ENCODE measurements at places on chromosomes 2 and 18.

DNA sequence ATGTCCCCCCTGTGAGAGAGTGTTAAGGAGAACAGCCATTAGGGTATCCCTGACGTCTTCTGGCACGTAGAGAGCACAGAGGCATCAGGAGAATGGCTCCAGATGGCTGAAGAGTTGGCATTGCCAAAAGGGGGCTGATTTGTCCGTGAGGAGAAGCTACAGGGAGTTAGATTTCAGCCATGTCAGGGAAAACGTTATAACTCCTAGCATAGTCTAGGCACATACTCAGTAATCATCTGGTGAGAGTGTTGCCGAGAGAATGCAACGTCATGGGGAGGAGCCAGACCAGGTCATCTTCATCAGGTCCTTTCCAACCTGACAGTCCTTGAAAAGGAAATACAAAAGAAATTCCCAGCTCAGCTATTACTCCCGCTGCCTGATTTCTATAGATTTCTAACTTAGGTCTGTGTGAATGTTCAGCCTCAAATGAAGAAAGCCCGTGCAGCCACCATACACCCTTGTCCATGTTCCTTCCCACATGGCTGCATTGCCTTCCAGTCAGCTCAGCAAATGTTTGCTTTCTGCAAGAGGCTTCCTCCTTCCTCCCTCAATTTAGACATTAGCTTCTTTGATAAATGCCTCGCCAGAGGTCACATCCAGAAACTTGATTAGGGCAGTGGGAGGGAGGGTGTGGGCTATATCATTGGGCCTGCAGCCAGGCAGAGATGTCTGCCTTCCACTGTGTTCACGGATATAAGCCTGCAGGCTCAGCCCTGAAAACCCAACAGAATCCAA lies 93.0 kb downstream of the STPG4 start:
- DNase-seq = no peak

- no peak for DNase-seq
Measured at GRCh38 chr2:14255135-14255820, 377.2 kb upstream of the LRATD1 start.

- DNase-seq = no peak
Measured at GRCh38 chr2:11250400-11251196, 93.8 kb downstream of the ROCK2 start.

- no peak for DNase-seq
Measured at GRCh38 chr2:106851881-106852501, 34.0 kb downstream of the ST6GAL2 start.

- DNase-seq = no peak
Measured at GRCh38 chr2:45761635-45762034, 110.2 kb downstream of the PRKCE start.

GRCh38 chr2:47690132-47690531 lies 92.8 kb upstream of the MSH6 start:
- DNase-seq = no peak

DNA sequence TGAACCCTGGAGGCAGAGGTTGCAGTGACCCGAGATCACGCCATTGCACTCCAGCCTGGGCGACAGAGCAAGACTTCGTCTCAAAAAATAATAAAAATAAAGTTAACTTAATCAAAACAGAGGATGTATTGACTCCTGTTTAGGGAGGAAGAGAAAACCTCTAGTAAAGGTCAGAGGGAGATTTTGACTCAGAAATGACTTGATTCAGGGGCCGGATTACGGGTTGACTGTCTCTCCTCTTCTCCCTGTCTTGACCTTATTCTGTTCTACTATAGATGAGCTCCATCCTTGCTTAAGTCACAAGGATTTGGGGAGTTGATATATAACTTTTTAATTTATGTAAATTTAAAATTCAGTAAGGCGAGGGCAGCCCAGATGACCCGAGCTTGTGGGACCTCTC lies 71.0 kb downstream of the COX7A2L start:
- DNase-seq = no peak

DNA sequence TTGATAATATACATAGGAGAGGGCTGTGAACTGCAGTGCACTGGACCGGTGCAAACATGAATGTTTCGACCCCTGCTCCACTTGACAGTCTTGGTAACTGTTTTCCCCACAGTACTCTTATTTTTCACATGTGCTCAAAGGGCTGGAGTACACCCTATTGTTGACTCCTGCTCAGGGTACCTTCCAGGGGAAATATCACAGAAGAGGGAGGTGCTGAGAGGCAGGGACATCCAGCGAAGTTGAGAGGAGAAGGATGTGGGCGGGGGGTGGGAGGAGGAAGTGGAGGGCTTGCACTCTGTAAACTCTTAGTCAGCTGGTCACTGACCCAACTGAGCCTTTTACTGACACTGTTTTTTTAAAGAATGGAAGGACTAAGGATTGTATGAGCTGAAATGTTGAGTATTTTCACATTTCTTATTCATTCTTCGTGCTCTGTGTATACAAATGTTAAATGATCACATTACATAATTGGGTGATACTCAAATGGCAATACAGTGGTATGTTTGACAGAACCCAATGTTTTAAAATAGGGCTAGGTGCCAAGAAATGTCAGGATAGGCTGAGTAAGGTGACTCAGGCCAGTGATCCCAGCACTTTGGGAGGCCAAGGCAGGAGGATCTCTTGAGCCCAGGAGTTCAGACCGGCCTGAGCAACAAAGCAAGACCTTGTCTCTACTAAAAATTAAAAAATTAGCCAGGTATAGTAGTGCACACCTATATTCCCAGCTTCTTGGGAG lies 10.0 kb downstream of the INPP4A start:
- DNase-seq = no peak

GRCh38 chr2:71576541-71576940 lies 123.2 kb downstream of the DYSF start:
- DNase-seq = no peak

DNA sequence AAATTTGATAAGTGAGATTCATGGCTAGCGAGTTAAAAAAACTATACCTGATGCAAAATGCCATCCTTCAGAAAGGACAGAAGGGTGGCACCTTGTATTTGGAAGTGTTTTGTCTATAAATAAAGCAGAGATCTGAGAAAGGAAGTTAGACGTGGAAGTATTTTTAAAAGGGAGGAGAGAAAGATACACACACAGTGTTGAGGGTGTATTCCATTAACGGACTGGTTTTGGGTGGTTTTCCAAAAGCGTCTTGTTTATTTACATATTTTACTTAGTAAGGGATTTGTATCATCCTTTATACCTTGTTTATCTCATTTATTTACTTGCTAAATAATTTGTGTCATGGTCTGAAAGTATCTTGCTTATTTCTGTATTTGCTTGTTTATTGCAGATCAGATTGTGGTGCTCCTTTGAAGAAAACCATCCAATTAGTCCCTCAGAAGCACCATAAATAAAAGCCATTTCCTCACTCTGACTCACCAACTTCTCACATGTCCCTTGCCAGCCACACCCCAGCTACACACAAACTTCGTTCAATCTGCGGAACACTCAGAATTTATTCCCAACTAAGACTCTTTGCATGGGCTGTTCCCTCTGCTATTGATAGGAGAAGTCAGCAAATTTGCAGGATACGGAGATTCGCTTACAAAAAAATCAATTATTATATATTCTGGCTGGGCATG lies 90.8 kb downstream of the FAM124B start:
- no peak for DNase-seq

- DNase-seq = no peak
Measured at GRCh38 chr2:7102826-7103225, 185.6 kb downstream of the RNF144A start.

DNA sequence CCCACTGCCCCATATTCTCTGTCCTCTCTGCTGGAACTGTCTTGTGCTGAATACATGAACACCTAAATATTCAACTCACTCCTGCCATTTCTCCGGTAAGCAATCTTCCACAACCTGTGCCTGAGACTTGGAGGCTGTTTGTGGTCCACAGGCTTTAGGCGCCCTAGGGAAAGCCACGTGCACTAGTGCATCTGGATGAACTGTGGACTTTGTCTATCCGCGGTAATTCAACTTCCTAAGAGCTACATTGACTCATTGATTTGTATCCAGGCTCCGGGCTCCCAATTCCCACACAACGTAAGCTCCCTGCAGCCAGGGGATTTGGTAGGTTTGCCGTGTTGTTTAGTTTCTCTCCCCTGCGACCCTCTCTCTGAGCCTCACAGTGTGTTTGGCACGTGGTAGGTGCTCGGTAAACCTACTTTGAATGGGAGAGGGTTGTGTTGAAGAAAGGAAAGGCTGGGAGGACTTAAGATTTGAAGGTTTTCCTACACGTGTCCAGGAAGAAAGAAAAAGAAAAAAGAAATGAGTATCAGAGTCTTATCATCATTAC lies 718.2 kb downstream of the DPP10 start:
- no peak for DNase-seq

DNA sequence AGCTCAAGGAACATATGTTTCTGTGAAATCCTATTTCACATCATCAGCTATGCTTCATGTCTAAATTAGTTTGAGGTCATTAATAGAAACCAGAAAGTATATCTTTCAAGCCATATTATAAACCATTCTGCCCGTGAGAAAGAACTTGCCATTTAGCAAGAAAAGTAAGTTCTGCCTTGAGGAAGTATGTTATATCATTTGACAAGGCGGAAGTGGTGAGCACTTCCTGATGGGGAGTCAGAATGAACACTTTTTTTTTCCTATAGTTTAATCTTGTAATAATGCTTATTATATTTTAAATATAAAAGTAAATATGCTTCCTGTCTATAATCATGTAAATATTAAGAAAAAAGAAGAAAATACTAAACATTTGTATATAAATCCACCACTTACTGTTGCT lies 39.3 kb upstream of the NRXN1 start:
- DNase-seq = no peak

DNA sequence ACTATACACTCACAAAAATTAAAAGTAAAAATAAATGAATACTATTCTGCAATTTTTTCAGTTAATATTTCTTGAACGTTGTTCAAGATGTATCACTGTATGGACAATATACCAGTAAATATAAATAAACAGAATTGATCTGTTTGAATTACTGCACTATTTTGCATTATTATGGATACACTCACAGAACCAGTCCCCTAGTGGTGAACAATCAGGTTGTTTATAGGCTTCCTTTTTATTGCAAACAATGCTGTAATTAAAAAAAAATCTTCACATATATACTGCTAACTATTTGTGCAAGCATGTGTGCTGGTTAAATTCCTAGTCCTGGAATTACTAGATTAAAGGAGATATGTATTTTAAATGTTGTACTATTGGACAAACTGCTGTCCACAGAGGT lies 306.0 kb downstream of the FBXO15 start:
- DNase-seq = no peak

DNA sequence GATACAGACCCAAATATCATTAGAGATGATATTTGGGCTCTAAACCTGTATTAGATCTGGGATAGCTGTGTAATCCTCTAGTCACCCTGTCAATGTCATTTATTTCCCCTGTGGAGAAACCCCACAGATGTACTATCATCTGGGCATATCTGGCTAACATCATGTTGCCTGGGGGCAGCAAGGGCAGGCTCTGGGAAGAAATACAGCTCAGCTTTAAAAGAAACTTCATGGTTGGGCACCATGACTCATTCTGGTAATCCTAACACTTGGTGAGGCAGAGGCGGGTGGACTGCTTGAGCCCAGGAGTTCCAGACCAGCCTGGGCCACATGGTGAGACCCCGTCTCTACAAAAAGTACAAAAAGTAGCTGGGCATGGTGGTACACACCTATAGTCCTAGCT lies 282.5 kb downstream of the SLC8A1 start:
- no peak for DNase-seq

DNA sequence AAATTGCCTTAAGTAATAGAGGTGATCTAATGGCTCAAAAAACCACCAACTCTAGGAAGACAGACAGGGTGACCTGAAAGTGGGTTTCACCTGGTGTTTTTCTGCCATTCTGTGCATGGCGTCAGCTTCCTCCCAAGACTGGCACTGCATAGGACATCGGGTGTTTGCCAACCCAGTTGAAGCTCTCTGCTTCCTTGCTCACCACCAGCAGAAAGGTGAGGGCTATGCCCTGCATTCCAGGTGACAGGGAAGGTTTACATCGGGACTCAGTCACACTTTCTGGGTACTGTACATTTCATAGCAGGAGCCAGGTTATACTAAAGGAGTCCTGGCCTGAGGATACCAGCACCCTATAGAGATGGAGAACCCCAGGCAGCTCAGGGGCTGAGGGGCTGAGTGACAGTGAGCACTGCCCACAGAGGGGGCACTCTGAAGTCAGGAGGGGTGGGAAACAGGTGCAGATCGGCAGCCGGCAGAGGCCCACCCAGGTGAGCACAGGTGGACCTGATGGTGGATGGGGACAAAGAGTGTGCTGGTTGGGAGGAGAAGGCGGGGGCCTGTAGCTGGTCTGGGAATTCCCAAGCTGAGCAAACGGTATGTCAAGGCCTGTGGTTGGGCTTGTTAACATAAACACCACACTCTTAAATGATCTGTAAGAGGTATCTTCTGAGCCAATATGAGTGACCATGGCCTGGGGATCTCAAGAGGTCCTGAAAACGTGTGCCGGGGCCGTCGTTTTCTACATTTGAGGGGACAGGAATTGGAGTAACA lies 18.1 kb downstream of the TPRKB start:
- no peak for DNase-seq

GRCh38 chr2:137155356-137156104 lies 390.2 kb downstream of the THSD7B start:
- no peak for DNase-seq

DNA sequence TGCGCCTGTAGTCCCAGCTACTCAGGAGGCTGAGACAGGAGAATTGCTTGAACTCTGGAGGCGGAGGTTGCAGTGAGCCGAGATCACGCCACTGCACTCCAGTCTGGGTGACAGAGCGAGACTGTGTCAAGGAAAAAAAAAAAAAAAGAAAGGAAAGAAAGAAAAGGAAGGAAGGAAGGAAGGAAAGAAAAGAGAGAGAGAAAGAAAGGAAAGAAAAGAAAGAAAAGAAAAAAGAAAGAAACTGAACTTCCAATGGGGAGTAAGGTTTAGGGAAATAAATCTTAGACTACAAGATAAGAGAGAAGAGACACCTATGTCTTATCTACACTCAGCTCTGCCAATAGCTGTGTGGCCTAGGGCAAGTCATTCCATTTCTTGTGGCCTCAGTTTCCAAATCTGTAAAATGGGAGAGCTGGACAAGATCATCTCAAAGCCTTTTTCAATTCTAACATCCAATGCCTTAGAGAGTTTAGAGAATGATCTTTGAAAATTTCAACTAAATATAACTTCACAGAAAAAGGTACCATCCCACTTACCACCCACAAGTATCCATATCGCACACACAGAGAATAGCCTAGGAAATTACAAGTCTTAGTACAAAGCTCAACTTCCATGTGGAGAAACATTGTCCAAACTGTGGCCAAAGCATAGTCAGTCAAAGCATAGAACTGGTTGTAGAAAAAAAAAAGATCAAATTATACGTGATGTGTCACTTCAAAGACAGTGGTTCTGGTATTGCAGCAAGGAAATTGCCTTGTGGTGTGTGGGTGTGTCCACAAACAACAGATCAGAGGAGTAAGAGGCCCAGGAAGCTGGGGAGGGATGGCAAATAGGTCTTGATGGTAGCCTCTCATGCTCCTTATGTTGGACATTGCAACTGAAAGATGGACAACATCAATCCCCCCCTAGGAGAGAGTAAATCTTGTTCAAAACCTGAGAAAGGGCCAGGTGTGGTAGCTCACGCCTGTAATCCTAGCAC lies 42.4 kb downstream of the SLC14A2 start:
- DNase-seq = no peak

DNA sequence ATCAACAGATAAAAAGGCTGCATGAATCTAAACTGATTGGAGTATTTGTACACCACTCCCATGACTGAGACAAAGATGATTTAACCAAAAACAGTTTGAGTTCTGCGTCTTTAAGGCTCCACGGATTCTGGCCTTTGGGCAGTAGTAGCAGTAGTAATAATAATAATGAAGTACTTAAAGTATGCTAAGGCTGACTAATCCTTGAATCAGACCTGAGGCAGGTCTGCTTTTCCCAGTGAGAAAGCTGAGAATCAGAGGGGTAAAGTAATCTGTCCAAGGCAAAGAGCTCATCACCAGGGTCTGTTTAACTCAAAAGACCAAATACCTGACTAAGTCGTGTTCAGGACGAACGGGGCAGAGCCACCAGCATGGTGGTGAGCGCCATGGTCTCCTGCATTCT lies 61.4 kb downstream of the ID2 start:
- no peak for DNase-seq

Measured in stimulated activated CD4-positive, alpha-beta T cell treated with anti-CD3 and anti-CD28 coated beads, Interleukin-1b, Interleukin-23, amount 100 ng/mL, for 48 hours (primary cell).